Stimulated activated CD8-positive, alpha-beta memory T cell treated with anti-CD3 and anti-CD28 coated beads, Interleukin-2, amount 100 ng/mL, for 48 hours (primary cell): ENCODE measurements at places on chromosomes 7 and 10.

DNA sequence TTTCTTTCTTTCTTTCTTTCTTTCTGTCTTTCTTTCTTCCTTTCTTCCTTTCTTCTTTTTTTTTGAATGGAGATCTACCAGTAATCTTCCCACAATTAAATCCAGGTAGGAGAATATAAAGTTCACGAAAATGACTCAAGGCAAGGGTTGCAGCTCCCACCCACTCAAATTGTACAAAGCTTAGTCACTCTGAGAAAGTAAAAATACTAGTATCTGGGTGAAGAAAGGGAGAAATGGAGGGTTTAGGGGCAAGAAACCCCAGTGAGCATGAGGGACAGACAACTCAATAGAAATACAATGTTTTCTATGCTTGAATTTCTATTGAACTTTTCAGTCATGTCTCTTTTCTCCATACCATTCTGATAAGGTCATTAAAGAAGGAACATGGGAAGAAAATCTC lies 200.8 kb downstream of the GATA3 start:
- DNase-seq = no peak

- no peak for DNase-seq
Measured at GRCh38 chr10:71461457-71461856, 64.7 kb downstream of the CDH23 start.

DNA sequence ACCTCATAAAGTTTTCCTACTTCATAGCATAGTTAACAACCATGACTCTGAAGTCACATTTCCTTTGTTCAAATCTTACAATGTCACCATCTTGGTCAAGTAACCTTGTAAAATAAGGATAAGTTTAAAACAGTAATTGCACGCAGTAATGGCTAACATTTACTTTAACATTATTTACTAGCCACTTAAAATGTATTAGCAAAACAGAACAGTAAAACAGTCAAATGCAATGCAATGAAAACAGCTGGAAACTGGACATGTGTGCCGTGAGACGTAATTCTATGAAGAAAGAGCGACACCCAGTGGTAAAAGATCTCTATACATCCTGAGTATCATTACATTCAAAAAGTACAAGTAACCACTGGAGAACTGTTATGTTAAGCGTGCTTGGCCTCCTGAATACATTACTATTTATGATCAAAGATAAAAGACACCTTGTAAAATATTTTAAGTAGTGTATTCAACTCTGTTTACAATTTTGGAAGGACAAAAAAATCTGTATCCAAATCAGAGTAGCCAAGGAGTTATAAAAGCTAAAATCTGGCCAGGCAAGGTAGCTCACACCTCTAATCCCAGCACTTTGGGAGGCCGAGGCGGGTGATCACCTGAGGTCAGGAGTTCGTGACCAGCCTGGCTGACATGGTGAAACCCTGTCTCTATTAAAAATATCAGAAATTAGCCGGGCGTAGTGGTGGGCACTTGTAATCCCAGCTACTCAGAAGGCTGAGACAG lies 27.2 kb downstream of the ATE1 start:
- no peak for DNase-seq

- no peak for DNase-seq
Measured at GRCh38 chr10:63627881-63628296, 106.7 kb downstream of the REEP3 start.

DNA sequence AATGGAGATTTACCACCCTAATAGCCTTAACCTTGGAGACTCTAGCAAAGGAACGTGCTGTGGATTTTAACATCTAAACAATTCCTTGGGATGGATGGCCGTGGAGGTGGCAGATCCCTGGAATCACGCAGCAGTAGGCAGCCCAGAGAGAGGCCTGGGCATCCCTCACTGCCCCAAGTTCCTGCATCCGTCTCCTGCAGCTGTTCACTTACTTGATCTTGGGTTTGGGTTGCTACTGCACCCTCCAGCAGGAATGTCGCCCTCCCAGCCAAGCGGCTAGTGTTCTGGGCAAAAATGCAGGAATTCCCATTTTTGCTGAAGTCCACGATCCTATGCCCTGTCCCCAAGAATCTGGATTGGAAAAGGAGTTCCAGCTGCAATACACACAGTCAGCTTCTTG lies 166.7 kb upstream of the SH2B2 start:
- no peak for DNase-seq

- no peak for DNase-seq
Measured at GRCh38 chr7:151168787-151169162, 1.3 kb upstream of the GBX1 start.

DNA sequence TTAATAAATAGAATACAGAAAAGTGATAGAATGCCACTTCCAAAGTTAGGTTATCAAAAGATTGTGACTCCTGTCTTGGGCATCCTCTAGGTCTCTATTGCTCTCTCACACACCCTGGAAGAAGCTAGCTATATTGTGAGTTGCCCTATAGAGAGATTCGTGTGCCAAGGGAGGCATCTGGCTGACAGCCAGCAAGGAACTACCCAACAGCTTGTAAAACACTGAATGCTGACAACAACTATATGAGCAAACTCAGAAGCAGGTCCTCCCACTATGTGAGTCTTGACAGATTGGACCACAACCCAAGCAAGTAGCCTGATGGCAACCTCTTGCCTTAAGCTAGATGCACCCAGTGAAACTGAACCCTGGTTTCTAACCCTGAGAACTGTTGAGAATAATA lies 55.7 kb upstream of the CDK14 start:
- no peak for DNase-seq

GRCh38 chr7:4876586-4876985 lies 6.9 kb downstream of the RADIL start:
- DNase-seq = no peak

DNA sequence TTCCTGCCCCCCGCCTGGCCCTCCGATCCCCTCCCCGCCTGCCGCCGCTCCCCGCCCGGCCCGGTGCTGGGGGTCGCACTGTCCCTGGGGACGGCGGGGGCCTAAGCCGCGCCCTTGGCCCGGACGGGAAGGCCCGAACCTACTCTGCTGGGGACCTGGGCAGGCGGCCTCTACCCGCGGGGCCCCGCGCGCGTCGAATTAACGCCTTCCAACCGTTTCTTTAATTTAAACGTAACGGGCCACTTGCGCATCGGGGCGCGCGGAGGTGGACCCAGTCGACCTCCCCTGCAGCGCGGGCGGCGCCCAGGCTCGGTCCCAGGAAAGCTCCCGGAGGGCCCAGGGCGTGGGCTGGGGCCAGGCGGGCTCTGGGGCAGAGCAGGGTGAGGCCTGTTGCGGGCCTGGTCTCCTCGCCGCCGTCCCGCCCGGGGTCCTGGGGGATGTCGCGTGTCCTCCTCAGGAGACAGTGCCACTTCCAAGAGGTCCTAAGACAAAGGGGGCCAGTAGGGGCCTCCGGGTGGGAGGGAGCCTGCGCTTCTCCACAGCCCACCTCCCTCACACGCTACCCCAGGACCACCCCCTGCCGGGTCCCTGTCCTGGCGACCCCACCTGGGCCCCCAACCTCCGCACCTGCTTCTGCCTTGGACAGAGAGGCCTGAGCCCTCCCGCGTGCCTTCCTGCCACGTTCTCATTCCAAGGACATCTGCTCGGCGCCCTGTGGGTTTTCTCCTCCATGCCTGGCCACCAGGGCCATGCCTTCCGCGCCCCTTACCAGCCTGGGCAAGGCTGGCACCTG lies 658 bp upstream of the PTPRN2 start:
- DNase-seq = no peak

DNA sequence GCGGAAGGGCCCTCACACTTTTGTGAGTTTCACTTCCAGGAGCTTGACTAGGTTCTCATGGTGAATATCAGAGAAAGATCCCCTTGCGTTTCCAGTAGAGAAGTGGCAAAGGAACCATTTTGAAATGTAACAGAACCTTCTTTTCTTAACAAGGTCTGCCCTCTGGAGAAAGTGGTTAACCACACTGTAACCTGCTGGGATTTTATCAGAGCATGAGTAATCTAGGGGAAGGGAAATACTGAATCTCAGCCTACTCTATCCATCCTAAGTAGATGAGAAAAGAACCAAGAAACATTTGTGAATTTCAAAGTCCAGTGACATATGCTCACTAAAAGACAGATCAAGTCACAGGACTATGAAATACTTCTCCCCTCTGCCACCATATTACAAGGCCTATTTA lies 235.5 kb downstream of the ZEB1 start:
- DNase-seq = no peak

- DNase-seq = no peak
Measured at GRCh38 chr10:86813101-86813500, 56.7 kb downstream of the BMPR1A start.

DNA sequence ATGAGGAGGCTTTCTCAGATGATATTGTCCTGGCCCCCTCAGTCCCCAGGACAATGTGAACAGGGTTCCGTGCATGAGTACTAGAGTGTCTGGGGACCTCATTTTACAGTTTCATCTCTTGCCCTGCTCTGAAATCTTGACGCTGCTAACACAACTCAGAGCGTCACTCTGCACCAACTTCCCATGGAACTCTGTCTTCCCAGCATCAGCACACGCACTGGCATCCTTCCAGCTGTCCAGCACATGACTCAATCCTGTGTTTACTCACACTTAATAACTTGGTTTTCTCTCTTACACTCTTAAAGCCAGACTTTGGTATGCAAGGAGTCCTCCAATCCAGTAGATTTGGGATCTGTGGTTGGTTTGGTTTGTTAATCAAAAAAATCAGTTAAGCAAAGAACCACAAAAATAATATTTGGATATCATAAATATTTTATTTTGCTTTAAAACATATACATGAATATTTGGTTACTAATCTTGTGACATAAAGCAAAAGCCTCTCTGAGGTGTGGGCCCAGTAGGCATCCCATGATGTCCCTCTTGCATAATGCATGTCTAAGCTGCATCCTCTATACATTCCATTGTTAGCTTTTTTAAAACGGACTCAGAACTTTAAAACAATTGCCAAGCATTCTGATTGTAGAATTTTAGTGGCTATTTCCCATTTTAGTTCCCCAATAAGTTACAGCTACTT lies 131.0 kb downstream of the CXCL12 start:
- DNase-seq = no peak

GRCh38 chr10:115774721-115775120 lies 498.3 kb downstream of the GFRA1 start:
- no peak for DNase-seq

- DNase-seq = no peak
Measured at GRCh38 chr7:108004220-108005142, 1.5 kb upstream of the LAMB1 start.

- DNase-seq = no peak
Measured at GRCh38 chr7:106964466-106964865, 80.0 kb upstream of the PRKAR2B start.

GRCh38 chr7:69782917-69783684 lies 184.8 kb downstream of the AUTS2 start:
- DNase-seq = no peak

- DNase-seq = peak; percentile 89
Measured at GRCh38 chr7:30594540-30595435, at the start of gene GARS1. Gene GARS1 (plus strand): TSS chr7:30594878. CDS start chr7:30594922, 44 bp downstream.

DNA sequence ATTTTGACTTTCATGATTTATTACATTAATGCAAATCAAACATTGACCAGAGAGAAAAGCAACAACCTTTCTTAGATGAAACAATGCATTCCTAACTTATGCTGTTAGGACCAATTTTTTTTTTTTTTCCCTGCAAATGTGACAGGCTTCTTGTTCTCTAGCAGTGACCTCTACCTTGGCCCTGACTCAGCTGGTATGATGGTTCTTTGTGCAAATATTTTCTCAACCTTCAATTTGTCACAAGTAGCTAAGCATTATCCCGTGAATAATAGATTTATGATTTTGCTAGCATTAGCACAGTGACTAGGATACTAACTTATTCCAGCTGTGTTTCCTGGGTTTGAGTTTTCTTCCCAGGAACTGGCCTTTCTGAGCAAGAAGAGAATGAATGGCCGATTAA lies 64.9 kb downstream of the PPP1R9A start:
- no peak for DNase-seq

DNA sequence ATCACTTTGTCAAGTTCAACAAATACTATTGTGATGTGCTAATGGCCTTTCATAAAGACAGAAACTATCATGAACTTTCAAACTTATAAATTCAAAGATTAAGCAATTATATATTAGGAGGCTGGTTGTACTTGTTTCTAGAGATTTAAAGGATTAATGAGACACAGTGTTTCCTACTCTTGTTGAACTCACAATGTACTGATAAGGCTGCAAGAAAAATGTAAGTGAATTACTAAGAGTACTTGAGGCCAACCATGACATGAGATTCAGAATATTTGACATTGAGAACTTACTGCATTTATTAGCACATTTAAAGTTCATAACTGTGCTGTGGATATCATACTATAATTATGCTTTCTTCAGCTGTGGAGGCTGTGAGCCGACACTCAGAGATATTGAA lies 1210.5 kb upstream of the SORCS1 start:
- no peak for DNase-seq

- no peak for DNase-seq
Measured at GRCh38 chr7:77246026-77246640, 46.5 kb upstream of the FGL2 start.

DNA sequence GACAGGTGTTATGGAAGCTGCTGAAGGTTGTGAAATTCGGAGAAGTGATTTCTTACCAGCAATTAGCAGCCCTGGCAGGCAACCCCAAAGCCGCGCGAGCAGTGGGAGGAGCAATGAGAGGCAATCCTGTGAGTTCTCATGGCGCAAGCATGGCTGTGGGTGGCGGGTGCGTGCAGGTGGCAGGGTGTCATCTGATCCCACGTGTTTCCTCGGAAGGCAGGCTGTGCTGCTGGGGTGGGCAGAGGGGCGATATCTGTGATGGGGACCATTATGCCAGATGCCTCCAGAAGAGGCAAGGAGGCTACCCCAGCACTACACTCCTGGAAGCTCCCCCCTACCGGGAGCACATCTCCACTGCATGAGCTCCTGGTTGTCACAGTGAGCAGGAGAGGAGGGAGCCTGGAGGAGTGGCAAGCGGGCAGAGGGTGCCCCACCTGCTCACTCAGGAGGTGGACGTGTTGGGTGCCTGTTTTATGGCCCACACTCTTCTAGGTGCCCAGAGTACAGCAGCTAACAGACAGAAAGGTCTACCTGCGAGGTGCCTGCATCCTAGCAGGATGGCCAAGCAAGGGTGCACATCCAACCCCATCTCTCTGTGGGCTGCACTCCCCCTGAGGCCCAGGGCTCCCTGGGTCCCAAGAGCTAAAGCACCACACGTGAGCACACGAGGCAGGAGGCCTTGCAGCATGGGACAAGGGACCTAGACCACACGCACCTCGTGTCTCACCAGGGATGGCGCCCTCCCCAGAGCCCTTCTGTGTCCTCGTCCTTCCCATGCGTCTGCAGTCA lies 204.7 kb downstream of the EBF3 start:
- DNase-seq = no peak

DNA sequence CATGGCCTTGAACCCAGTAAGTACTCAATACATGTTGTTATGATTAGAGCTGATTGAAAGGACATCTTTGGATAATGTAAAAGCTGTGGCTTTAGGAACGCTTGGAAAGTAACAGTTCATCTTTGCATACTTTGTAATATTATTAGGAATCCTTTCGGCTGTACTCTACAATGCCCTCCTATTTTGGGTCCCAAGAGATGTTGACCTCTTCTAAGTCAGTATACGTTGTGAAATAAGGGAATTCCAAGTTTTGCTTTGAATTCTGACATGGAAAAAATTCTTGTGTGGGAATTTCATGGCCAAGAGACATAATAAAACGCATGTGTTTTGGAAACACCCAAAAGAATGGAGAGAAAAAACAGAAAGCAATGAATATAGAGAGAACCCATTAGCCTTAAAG lies 7.7 kb downstream of the AGR3 start:
- no peak for DNase-seq
